ENCODE measurements at places on chromosomes 16 and 17. TPM values are rescaled to one million over a fixed set of nuclear protein-coding genes. Genes with fewer than 3 reads are reported as not detected.

ITGAD gene
- total RNA-seq, result not detected

EFCAB3 gene
- not detected for total RNA-seq

EPN3 gene
- total RNA-seq, result not detected

GRCh38 chr17:68614718-68615117 is 13.6 kb upstream of the FAM20A start:
- H3K4me1 ChIP-seq, result no peaks in the 10 kb centered on the region
- peaks cover 13% of the 10 kb centered on the region for H3K27me3 ChIP-seq
- no peak overlapping the region for H3K4me3 ChIP-seq
- no peaks in the 10 kb centered on the region for H3K36me3 ChIP-seq
- no peak overlapping the region for H3K27ac ChIP-seq

DNA sequence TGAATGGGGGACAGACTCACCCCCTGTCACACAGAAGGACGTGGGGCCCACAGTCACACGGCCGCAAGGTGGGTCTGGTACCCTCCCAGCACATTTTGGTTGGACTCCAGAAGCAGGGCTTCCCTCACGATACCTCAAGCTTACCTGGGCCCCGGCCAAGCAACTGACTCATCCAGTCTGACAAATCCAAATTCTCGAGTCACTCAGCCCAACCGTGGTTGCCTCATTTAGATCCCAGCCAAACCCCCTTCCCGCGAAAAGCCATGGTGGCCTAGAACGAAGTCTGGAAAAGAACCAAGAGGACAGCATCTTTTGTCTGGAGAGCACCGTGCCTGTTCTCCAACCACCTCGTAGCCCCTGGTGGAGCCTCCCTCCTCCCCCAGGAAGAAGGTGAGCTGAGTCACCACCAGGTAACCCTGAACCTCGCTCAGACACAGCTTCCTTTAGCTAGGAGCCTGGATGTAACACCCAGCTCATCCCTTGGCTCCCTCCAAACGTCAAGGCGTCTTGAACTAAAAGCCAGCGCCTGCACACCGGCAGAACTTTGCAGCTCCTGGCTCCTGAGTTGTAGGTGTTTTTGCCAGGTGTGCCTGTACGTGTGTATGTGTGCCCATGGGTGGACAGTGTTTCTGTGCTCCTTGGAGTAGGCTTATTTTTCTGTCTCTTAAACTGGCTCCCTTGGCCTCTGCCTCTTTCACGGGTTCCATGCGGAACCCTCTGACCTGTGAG is 78.9 kb downstream of the CMIP start:
- peaks cover 4% of the 10 kb centered on the region for H3K36me3 ChIP-seq
- no peak overlapping the region for H3K4me3 ChIP-seq
- H3K4me1 ChIP-seq, result peaks cover 73% of the 10 kb centered on the region
- H3K27me3 ChIP-seq, result no peaks in the 10 kb centered on the region
- H3K27ac ChIP-seq, result no peak overlapping the region

DNA sequence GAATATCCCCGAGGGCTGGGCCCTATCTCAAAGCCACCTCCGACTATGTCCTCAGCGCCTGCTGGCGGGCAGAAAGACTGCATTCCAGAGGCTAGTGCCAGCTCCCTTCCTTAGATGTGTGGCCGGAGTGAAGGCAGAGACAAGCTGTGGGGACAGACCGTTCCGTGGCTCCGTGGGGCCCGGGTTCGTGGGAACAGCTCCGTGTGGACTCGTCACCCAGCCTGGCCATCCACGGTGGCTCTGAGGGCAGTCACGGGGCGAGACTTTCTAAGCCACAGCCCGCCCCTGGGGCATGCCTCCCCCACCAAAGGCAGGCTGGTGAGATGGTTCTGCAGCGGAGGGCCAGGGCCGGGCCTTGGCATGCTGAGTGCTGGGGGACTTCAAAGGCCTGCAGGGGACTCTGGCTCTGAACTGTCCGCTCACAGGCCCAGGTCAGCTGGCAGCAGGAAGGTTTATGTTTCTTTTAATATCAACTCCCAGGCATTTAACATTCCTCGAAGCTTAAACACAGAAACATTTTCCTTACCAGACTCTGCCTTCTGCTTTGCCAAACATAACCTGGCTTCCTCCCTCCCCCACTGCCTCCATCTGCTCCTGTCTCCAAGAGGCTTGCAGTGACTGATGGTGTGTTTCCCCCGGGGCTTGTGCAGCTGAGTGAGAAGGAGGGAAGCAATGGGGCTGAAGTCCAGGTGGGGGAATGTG is 50.4 kb downstream of the TIMM22 start:
- no peaks in the 10 kb centered on the region for H3K27me3 ChIP-seq
- DNase-seq, result no peak
- no peak overlapping the region for H3K4me3 ChIP-seq
- peaks cover 39% of the 10 kb centered on the region for H3K36me3 ChIP-seq
- no peaks in the 10 kb centered on the region for H3K4me1 ChIP-seq
- no peak overlapping the region for H3K27ac ChIP-seq

- no peak for DNase-seq
- H3K4me3 ChIP-seq, result no peak overlapping the region
- peaks cover 90% of the 10 kb centered on the region for H3K4me1 ChIP-seq
- no peaks in the 10 kb centered on the region for H3K36me3 ChIP-seq
- no peak overlapping the region for H3K27ac ChIP-seq
Observed at GRCh38 chr16:84509032-84509950, 4.8 kb upstream of the MEAK7 start.

DNA sequence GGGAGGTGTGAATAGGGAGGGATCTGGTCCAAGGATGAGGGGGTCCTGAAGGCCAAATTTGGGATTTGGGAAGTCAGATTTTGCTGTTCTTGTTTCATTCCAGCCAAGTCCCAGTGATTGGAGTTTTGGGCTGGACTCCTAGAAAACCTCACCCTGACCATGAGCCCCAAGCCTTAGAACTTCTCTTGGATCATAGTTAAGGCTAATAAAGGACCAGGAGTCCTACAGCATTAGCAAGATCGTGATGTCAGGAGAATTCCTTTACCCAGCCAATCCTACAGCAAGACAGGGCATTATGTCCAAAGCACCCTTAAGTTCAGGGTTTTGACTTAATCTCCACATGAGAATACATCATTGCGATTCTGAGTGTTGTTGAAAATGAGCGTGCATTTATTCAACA is 85.0 kb downstream of the SOX9 start:
- DNase-seq, result no peak
- H3K4me1 ChIP-seq, result no peaks in the 10 kb centered on the region
- H3K4me3 ChIP-seq, result no peak overlapping the region

DNA sequence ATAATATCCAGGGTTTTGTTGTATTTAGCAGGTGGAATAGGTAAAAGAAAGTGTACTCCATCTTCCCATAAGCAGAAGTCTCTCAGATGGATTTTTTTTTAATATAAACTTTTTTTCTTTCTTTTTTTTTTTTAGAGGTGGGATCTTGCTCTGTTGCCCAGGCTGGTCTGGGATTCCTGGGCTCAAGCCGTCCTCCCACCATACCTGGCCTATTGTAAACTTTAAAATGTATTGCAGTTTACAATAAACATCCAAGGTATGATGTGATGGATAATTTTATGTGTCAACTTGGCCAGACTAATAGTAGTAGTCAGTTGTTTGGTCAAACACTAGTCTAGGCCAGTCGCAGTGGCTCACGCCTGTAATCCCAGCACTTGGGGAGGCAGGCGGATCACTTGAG is 10.8 kb upstream of the GP1BA start:
- DNase-seq, result no peak
- no peak overlapping the region for H3K4me3 ChIP-seq
- H3K36me3 ChIP-seq, result no peaks in the 10 kb centered on the region
- no peak overlapping the region for H3K27ac ChIP-seq
- H3K27me3 ChIP-seq, result no peaks in the 10 kb centered on the region
- no peaks in the 10 kb centered on the region for H3K4me1 ChIP-seq

- H3K4me1 ChIP-seq, result peaks cover 10% of the 10 kb centered on the region
- no peak overlapping the region for H3K4me3 ChIP-seq
- no peaks in the 10 kb centered on the region for H3K27me3 ChIP-seq
- H3K36me3 ChIP-seq, result peaks cover 91% of the 10 kb centered on the region
Observed at GRCh38 chr16:22318690-22319358, 21.6 kb downstream of the POLR3E start.

DNA sequence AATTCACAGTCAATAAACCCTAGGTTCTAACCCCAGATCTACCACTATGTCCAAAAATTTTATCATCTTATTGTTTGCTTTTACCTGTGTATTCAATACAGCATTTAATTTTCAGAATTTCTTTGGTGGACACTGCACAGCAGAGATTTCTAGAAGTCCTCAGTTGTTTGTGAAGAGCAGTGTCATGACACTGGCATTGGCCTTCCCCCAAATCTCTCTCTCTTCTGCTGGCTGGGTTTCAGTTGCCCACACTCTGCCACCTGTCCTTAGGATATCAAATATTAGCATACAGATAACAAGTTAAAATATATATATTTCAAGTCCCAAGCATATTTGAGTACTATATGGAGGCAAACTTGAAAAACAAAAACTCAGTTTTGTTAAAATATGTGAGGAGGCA is 2.0 kb upstream of the THUMPD1 start:
- H3K4me3 ChIP-seq, result no peak overlapping the region
- no peaks in the 10 kb centered on the region for H3K27me3 ChIP-seq
- no peak overlapping the region for H3K27ac ChIP-seq
- H3K36me3 ChIP-seq, result peaks cover 6% of the 10 kb centered on the region
- H3K4me1 ChIP-seq, result peaks cover 31% of the 10 kb centered on the region

DNA sequence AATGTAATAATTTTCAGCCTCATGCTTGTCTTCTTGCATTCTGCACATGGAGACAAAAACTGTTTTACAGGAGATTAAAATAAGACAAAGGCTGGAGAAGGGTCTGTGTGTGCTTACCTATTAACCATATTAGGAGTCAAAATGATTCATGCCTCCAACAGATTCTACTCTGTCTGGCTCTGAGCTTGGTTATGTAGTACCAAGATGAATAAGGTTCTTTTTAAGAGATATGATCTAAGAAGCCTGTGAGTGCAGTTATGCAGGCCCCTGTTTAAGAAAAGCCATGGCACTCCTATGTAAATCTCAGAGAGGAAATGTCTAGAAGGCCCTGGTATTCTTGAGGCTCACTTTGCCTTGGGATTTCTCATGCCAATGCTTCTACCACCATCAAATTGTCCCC is 486.6 kb upstream of the CDH11 start:
- no peaks in the 10 kb centered on the region for H3K36me3 ChIP-seq
- H3K4me1 ChIP-seq, result no peaks in the 10 kb centered on the region
- DNase-seq, result no peak
- no peak overlapping the region for H3K27ac ChIP-seq

- no peaks in the 10 kb centered on the region for H3K4me1 ChIP-seq
- no peak overlapping the region for H3K4me3 ChIP-seq
- H3K27me3 ChIP-seq, result no peaks in the 10 kb centered on the region
- no peak overlapping the region for H3K27ac ChIP-seq
Observed at GRCh38 chr17:62994931-62995330, 28.9 kb downstream of the TANC2 start.

- H3K27ac ChIP-seq, result no peak overlapping the region
- peaks cover 4% of the 10 kb centered on the region for H3K4me1 ChIP-seq
- no peaks in the 10 kb centered on the region for H3K27me3 ChIP-seq
- H3K4me3 ChIP-seq, result no peak overlapping the region
- H3K36me3 ChIP-seq, result peaks cover 17% of the 10 kb centered on the region
- no peak for DNase-seq
Observed at GRCh38 chr17:395179-395578, 42.6 kb upstream of the RPH3AL start.

GRCh38 chr17:70217571-70217970 is 48.2 kb downstream of the KCNJ2 start:
- H3K27me3 ChIP-seq, result no peaks in the 10 kb centered on the region
- H3K27ac ChIP-seq, result no peak overlapping the region
- no peaks in the 10 kb centered on the region for H3K4me1 ChIP-seq
- H3K36me3 ChIP-seq, result no peaks in the 10 kb centered on the region
- DNase-seq, result no peak

DNA sequence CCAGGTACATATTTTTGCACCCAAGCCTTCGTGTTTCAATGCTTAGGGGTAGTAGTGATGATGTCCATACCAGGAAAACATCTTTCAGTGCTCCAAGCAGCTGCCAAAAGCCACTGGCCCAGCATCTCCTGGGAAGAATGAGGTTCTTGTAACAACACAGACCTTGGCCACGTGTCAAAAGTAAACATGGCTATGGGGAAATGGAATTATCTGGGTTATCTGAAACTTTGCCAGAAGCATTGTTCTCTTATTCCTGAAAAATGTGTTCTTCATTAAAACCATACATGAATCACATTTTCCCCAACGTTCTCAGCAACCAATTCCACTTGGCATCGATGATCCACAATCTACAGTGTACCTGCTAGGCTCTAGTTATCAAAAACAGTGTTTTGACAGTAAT is 524.2 kb upstream of the EEF2KMT start:
- H3K36me3 ChIP-seq, result no peaks in the 10 kb centered on the region
- H3K4me3 ChIP-seq, result no peak overlapping the region
- no peak for DNase-seq
- no peaks in the 10 kb centered on the region for H3K4me1 ChIP-seq
- peaks cover 5% of the 10 kb centered on the region for H3K27me3 ChIP-seq
- no peak overlapping the region for H3K27ac ChIP-seq

- no peaks in the 10 kb centered on the region for H3K27me3 ChIP-seq
- no peak for DNase-seq
- H3K36me3 ChIP-seq, result no peaks in the 10 kb centered on the region
- H3K4me1 ChIP-seq, result peaks cover 10% of the 10 kb centered on the region
- H3K4me3 ChIP-seq, result no peak overlapping the region
Observed at GRCh38 chr16:69553332-69553731, 12.4 kb upstream of the NFAT5 start.

DNA sequence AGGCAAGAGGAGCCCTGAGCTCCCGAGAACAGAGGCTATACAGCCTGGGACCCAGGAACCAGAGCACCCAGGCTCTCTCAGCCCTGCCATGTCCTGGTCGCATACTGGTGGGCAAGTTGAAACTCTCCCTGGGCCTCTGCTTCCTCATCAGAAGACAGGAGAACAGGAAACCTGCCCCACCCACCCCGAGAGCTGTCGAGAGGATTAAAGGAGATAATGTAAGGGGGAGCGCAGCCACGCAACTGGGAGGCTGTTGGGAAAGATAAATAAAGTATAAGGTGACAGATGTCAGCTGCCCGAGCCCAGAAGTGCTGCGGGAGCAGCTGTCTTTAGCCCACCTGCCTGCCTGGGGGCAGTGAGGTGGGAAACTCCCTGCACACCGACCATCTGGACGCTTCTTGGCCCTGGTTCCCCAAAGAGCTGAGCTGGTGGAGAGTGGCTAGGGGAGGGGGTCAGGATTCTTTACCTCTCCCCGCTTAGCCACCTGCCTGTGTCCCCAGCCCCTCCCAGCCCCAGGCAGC is 6.8 kb downstream of the KIF19 start:
- no peaks in the 10 kb centered on the region for H3K36me3 ChIP-seq
- H3K4me1 ChIP-seq, result peaks cover 17% of the 10 kb centered on the region
- H3K27me3 ChIP-seq, result no peaks in the 10 kb centered on the region
- H3K4me3 ChIP-seq, result no peak overlapping the region
- H3K27ac ChIP-seq, result no peak overlapping the region

Data from CD4-positive, alpha-beta T cell (primary cell).